HCT116 (cell line): ENCODE measurements at places on chromosomes 4 and X.

- no peak for DNase-seq
Measured at GRCh38 chr4:17283832-17284231, 228.1 kb downstream of the QDPR start.

- DNase-seq: no peak
Measured at GRCh38 chr4:109826719-109827118, 1.1 kb upstream of the RRH start.

- no peak for DNase-seq
Measured at GRCh38 chr4:44446191-44446590, 2.4 kb downstream of the KCTD8 start.

DNA sequence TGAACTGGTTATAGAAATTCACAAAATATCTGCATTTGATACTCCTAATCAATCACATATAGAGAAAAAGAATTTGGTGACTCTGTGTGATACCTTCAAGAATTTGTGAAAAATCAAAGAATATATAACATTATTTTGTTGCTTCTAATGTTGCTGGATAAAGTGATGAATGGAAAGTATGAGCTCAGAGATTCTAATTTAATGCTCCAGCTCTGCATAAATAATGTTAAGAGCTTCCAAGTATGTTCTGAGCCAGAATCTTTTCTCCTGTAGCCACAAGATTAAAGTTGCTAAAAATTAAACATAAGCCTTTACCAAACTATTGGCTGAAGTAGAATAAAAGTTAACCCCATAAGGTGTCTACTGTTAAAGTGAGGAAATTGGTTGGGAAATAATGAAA lies 294.7 kb upstream of the CT83 start:
- DNase-seq: no peak

GRCh38 chr4:184200296-184200695 lies 17.4 kb downstream of the ENPP6 start:
- no peak for DNase-seq
